Tibial nerve (tissue), 4 donors: ENCODE measurements at places on chromosomes 3 and 15.

DNA sequence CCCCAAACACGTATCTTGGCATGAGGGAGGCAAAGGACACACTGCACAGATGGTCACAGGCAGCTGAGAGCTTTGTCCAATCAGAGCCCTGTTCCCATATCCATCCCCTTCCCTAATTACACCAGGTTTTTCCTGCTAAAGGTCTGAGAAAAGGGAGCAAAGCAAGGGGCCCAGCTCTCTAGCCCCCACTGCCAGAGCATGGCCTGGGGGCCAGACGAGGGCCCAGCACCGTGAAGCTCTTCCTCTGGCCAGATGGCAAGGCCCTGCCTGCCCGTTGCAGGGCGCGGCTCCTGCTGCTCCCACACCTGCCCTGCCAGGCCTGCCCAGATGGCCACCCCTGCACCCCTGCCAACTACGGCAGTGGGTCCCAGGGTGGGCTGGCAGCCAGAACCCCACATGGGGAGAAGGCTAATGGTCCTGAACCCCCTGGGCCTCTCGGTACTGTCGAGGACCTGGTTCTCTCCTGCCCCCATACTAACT lies 3.2 kb downstream of the SHF start:
- H3K27me3 ChIP-seq = no peaks in the 10 kb centered on the region
- H3K27ac ChIP-seq = no peak overlapping the region
- no peak overlapping the region for H3K4me3 ChIP-seq
- H3K36me3 ChIP-seq = no peaks in the 10 kb centered on the region
- peaks cover 52% of the 10 kb centered on the region for H3K4me1 ChIP-seq
- DNase-seq = no peak

- H3K27me3 ChIP-seq = no peaks in the 10 kb centered on the region
- no peaks in the 10 kb centered on the region for H3K36me3 ChIP-seq
- no peak overlapping the region for H3K27ac ChIP-seq
- H3K4me1 ChIP-seq = peaks cover 19% of the 10 kb centered on the region
Observed at GRCh38 chr3:12187448-12188327, 29.0 kb upstream of the TIMP4 start.

DNA sequence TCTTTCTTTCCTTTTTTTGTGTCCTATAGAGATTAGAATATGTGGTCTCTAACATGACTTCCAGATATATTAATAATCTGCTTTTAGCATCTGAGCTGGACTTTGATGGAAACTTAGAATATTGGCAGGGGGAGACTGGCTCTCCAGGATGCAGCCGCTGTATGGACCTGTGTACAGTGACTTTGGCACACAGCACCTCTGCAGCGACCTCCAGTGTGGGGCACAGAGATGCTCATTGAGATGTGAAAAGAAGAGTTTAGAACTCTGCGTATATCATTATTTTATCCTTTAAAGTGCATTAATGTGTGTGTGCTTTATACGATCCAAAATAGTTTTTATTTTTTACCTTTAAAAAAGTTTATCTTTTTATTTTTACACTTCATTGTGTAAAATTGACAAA lies 18.3 kb downstream of the CFAP161 start:
- H3K4me3 ChIP-seq = no peak overlapping the region
- no peaks in the 10 kb centered on the region for H3K36me3 ChIP-seq
- DNase-seq = no peak

DNA sequence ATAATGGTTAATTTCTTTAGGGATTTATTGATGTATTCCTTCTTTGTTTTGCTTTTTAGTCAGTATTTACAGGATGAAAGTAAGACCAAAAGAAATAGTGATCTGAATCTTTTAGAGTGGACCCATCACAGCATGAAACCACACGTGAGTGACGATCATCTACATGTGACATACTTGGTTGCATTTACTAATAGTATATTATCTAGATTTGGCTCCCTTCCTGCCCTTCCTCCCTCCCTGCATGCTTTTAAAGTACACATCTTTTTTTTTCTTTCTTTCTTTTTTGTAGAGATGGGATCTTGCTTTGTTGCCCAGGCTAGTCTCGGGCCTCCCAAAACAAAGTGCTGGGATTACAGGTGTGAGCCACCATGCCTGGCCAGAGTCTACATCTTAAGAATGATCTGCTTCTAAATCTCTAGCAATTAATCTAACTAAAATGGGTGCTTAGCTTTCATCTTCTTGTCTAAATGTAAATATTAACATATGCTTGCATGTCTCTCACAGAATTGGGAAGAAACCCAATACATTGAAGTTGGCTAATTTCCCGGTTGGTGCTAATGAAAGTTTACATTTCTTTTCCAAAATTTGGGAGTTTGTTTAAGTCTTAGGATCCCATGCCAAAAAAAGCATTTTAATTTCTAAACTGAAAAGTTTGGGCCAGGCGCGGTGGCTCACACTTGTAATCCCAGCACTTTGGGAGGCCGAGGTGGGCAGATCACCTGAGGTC lies 38.0 kb downstream of the SENP2 start:
- no peak overlapping the region for H3K27ac ChIP-seq
- no peaks in the 10 kb centered on the region for H3K27me3 ChIP-seq
- H3K4me1 ChIP-seq = no peaks in the 10 kb centered on the region
- H3K4me3 ChIP-seq = no peak overlapping the region
- no peak for DNase-seq
